ENCODE measurements at places on chromosomes 13 and 19. TPM values are rescaled to one million over a fixed set of nuclear protein-coding genes. Genes with fewer than 3 reads are reported as not detected.

The NLRP9 gene
- not detected for total RNA-seq

The SH2D3A gene
- total RNA-seq = 0.43 TPM

The SLITRK6 gene
- total RNA-seq = 0.84 TPM

The CRB3 gene
- not detected for total RNA-seq

The SIGLEC9 gene
- total RNA-seq = 1.4 TPM

The KCNN4 gene
- total RNA-seq = 108 TPM

The SYNGR4 gene
- not detected for total RNA-seq

The ERICH4 gene
- not detected for total RNA-seq

The IGFL1 gene
- not detected for total RNA-seq

The ZNF554 gene
- 0.33 TPM for total RNA-seq

The ZNF888 gene
- total RNA-seq = 0.03 TPM

The SAFB2 gene
- 32.7 TPM for total RNA-seq

The OR7D2 gene
- not detected for total RNA-seq

The ZNF836 gene
- total RNA-seq = 1.0 TPM

The PRRG2 gene
- total RNA-seq = 0.70 TPM

The GARIN5A gene
- 0.17 TPM for total RNA-seq

The OR4F17 gene
- total RNA-seq = not detected

The CAMSAP3 gene
- total RNA-seq = not detected

The LHFPL6 gene
- total RNA-seq = 18.4 TPM
